ENCODE measurements at places on chromosomes 12 and 14.

- no peak for DNase-seq
These were observed 348.0 kb downstream of the BCL11B start for GRCh38 chr14:98924046-98924445.

DNA sequence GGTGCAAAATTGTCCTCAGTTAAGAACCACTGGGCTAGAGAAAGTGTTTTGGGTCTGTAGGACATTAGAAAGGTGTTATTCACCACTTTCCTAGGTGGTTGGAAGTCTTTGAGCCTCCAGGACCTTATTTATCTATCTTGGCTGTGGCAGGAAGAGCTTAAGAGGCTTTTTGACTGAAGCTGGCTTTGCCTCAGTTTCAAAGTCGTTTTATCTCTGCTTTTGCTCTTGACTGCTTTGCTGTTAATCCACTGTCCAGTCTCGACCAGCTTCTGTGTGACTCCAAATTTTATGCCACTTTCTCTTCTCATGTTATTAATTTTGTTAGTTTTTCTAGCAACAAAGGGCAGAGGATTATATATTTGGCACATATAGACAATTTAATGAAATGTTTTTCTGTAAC, 60.3 kb downstream of the PPHLN1 start:
- no peak for DNase-seq

- no peak for DNase-seq
These were observed 305.8 kb downstream of the RGS6 start for GRCh38 chr14:72237722-72238666.

GRCh38 chr12:95637010-95637409, 85.7 kb upstream of the USP44 start:
- no peak for DNase-seq

GRCh38 chr12:119258149-119258548, 76.4 kb upstream of the CCDC60 start:
- no peak for DNase-seq

GRCh38 chr12:54421175-54421878, 2.3 kb upstream of the ITGA5 start:
- no peak for DNase-seq

- no peak for DNase-seq
These were observed 119.0 kb downstream of the RBM19 start for GRCh38 chr12:113846883-113847755.

DNA sequence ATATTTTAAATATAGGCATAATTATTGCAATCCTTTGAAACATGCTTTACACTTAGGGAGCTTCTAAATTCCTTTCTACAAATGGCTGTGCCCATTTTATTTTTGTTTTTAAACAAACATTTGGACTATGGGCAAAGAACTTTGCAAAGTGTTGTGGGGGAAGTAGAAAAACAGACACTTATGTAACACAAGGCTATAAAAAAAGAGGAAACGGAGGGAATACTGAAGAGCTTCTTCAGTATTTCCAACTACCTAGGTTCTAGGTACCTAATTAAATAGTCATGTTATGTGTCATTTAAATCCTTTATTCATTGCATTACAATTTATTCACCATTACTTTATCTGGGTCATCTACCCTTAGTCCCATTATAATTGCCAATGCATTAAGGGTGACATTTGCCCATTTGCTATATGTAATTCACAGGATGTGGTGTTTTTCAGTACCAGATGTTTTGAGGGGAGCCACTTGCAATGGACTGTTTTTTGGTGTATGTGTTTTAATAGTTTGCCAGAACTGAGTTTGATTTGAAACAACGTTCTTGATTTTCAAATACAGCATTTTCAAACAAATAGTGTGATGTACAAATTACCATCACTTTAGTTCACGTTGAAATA, 1.5 kb upstream of the MSRB3 start:
- DNase-seq: peak; percentile 63

DNA sequence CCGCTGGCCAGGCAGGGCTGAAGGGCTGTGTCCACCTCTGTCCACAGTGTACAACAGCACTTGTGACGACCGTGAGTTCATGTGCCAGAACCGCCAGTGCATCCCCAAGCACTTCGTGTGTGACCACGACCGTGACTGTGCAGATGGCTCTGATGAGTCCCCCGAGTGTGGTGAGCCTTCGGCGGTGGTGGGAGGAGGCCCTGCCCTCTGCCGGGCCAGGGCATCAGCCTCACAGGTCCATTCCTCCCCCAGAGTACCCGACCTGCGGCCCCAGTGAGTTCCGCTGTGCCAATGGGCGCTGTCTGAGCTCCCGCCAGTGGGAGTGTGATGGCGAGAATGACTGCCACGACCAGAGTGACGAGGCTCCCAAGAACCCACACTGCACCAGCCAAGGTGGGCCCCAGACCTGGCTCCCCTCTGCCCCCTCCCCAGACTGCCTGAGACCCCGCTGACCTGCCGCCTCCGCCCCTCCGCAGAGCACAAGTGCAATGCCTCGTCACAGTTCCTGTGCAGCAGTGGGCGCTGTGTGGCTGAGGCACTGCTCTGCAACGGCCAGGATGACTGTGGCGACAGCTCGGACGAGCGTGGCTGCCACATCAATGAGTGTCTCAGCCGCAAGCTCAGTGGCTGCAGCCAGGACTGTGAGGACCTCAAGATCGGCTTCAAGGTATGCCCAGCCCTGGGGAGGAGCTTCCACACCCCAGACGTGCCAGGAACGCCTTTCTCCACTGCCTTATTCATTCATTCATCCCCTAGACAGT, 20.8 kb upstream of the NXPH4 start:
- DNase-seq: no peak

DNA sequence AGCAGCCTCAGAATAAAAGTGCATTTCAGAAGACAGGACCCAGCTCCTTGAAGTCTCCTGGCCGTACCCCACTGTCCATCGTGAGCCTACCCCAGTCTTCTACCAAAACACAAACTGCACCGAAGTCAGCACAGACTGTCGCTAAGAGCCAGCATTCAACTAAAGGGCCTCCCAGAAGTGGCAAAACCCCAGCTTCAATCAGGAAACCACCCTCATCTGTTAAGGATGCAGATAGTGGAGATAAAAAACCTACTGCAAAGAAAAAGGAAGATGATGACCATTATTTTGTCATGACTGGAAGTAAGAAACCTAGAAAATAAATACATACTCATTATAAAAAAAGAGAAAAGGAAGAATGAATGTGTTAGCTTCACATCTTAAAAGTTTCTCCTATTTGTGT, 51.1 kb downstream of the GAS2L3 start:
- DNase-seq: no peak

DNA sequence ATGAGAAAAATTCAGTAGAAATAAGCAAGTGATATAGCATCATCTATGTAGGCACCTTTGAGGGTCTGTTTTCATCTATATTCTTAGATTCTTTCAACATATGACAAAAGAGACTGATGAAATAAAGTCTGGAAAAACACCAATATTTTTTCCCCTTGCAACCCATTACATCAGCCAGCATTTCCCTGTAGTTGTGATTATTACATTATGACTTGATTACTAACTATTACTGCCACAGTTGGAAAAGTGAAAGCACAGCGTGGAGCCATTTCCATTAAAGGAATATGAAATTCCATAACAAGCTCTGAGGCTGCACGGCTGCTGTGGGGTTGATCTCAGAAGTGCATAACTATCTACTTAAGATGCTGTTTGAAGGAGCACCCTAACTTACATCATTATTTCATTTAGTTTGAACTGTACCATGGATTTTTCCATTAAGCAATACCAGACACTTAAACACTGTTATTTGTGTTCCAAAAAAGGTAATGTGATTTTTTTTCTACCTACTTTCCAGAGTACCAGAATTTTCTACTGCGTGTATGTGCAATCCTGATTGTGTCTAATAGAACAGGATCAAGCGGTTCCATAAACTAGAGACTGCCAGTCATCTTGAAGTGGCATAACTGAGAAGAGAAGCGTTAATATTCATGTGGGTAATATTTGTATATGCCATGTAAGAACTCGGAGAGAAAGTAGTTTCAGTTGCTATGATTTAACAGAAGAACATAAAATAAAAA, 405.5 kb downstream of the MDGA2 start:
- DNase-seq: no peak

DNA sequence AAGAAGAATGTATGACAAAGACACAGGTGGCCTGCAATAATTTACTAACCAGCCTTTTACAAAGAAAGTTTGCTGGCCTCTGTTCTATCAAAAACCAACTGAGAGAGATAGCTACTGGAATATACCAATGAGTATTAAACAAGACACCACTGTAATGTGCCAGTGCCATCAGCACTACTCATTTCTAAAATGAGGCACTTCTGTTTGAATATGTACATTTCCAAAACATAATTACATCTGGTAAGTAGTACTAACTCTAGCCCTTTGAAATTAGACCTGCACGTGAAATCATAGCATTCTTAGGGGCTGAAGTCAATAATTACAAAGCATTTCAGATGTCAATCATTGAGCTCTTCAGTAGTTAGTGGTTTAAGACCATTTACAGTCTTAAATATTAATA, 6.9 kb upstream of the SYCP3 start:
- DNase-seq: no peak

GRCh38 chr14:92207012-92207927, 85.5 kb downstream of the CPSF2 start:
- no peak for DNase-seq

DNA sequence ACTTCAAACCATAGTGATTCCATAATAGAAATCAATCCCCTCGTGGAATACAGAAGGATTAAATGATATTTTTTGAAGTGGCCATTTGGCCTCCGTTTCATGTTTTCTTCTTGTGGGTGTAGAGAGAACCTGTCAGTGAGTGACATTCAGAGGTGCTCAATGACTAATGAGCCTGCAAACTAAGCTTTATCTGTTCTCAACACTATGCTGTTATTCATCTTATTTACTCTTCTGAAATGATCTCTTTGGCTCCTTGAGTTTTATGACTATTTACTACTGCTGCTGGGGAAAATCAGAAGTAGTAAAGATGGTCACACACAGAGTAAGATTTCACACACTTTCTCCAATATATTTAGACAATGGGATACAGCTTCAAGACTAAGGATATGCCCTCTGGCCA, 30.4 kb downstream of the ATP2B1 start:
- no peak for DNase-seq

- DNase-seq: no peak
These were observed 47.1 kb downstream of the SERPINA3 start for GRCh38 chr14:94659256-94659655.

DNA sequence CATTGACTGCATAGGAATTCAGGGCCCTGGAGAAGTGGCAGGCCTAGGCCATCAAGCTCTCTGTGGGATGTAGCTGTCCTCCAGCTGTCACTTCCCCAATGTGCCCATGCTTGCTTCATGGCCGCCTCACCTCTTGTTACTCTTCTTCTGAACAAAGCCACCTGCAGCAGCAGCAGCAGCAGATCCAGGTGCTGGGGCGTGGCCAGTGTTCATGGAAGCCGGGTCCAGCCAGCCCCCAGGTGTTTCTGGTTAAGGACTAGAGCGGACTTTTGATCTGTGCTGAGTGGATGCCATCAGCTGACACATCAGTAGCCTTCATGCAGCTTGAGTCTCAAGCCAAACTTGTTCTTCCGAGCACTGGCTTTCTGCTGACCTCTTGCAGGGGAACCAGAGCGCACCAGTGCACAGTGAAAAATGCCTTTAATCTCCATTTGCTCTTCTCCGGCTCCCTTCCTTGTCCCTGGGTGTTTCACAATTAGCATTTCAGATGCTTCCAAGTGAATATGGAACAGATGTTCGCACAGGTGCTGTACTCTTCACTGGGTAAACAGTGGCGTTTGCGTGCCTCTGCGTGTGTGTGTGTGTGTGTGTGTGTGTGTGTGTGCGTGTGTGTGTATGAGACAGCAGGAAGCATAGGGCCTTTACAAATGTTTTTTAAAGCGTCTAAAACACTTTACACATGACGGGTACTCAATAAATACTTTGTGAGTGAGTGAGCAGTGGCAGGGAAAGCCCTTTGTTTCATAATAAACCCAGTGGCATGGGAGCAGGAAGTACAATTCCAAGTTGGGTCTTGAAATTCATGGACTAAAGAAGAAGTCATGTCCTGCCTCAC, 20.1 kb downstream of the TPCN1 start:
- DNase-seq: no peak

DNA sequence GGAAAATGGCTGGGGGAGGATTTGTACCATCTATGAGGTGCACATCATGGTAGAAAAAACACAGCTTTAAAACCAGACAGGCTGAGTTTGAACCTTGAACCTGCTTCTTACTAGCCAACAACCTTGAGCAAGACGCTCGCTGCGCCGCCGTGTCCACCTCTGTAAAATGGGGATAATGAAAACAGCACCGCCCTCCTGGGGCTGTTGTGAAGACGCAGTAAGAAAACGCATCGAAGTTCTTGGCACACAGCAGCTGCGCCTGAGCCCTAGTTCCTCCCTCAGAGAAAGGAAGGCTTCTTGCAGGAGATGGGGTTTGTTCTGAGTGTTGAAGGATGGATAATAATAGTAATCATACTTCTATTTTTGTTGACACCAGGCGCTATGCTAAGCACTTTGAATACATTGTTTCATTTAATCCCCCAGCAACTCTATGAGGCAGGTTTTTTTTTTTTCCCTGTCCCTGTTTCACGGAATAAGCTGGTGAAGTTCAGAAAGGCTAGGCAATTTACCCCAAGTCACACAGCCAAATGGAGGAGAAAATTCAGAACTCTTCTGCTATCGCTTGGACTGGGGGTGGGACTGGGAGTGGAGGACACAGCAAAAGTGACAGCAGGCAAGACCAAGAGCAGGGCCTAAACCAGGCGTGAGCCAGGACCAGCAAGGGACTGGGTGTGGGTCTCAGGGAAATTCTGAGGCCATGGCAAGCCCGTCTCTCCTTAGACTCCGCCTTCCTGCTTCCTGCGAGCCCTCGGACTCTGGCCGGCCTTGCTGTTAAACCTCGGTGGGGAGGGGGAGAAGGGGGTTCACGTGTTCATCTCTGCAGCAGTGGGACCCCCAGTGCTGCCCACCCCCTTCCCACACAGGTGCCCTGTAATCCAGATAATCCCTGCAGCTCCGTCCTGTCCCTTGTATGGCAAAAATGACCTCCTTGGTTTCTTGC, 97.5 kb downstream of the LRRC74A start:
- no peak for DNase-seq

DNA sequence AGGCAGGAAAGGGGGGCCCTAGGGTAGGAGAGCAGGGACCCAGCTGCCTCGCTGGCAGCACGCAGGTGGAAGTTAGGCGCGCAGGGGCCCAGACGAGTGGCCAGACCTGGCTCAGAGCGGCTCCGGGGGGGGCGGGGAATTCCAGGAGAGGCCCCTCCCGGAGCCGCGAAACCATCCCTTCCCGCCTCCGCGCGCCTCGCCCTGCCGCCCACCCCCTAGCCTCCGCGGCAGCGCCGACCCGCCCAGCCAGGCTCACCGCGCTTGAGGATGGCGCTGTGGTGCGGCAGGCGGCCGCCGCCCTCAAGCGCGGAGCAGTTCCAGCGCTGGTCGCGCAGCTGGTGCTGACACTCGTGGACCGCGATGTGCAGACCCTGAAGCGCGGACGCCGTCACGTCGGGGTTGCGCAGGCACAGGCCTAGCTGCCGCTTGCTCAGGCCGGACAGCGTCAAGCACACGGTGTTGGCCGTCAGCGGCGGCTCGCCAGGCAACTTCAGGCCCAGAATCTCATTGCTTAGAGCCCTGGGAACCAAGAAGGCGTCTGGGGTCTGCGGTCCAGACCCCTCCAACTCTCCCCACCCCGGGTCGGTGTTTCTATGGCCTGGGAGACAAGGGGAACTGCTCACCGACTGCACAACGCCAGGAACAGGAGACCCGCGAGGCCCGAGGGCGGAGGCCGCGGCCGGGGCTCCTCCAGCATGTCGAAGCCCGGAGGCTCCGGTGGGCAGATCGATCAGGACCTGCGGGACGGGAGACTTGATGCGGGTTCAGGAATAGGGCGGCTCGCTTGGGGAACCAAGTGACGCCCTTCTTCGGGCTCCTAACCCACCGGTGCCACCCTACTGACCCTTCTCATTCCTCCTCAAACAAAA, 1.5 kb downstream of the WNT10B start:
- DNase-seq: no peak
